Suprapubic skin (tissue), 4 donors: ENCODE measurements at places on chromosomes 2 and 18. TPM values are rescaled to one million over a fixed set of nuclear protein-coding genes. Genes with fewer than 3 reads are reported as not detected.

Gene SLC5A7
- total RNA-seq = not detected

Gene CD8B2
- total RNA-seq = not detected

Gene NRP2
- 8.9 TPM for total RNA-seq

Gene KCNG2
- not detected for total RNA-seq

Gene LINC00305
- not detected for total RNA-seq

Gene STPG4
- 1.4 TPM for total RNA-seq

Gene LPIN1
- 51.6 TPM for total RNA-seq

Gene MAP4K3
- total RNA-seq = 33.4 TPM

Gene NCKAP5
- total RNA-seq = 2.8 TPM

Gene ATP6V1C2
- total RNA-seq = 175 TPM

Gene CAPN14
- total RNA-seq = 0.70 TPM

Gene PRSS56
- not detected for total RNA-seq

Gene UGT1A5
- total RNA-seq = 1.5 TPM

Gene TANC1
- total RNA-seq = 69.8 TPM

Gene KCNK3
- not detected for total RNA-seq

GRCh38 chr2:107062599-107063220 is 176.7 kb upstream of the ST6GAL2 start:
- no peak overlapping the region for H3K27ac ChIP-seq
- DNase-seq = no peak
- no peaks in the 10 kb centered on the region for H3K36me3 ChIP-seq
- H3K27me3 ChIP-seq = no peaks in the 10 kb centered on the region
- H3K4me3 ChIP-seq = no peak overlapping the region

- no peaks in the 10 kb centered on the region for H3K36me3 ChIP-seq
- H3K4me1 ChIP-seq = no peaks in the 10 kb centered on the region
Measured at GRCh38 chr2:229740279-229740678, 25.9 kb upstream of the DNER start.

- no peak overlapping the region for H3K27ac ChIP-seq
- H3K27me3 ChIP-seq = peaks cover 18% of the 10 kb centered on the region
- no peak overlapping the region for H3K4me3 ChIP-seq
- no peak for DNase-seq
Measured at GRCh38 chr2:120524174-120524573, 178.2 kb downstream of the INHBB start.

DNA sequence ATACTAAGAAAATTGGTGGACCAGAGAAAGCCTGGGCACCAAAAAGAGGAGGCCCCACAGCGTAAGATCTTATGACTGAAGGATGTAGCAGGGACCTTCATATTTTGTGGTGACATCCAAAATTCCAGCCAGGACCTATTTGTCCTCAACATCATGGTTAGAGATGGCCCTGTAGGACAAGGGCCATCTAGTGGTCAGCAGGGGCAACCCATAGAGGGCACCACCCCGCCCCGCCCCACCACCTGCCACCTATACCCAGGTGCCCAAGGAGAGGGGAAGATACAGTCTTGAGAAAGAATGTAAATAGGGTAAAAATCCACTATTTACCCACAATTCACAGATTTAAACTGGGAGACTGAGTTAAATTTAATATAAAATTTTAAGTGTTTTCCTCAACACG is 59.6 kb upstream of the TMEM163 start:
- no peak overlapping the region for H3K27ac ChIP-seq
- H3K4me3 ChIP-seq = no peak overlapping the region
- no peaks in the 10 kb centered on the region for H3K27me3 ChIP-seq
- H3K4me1 ChIP-seq = no peaks in the 10 kb centered on the region

DNA sequence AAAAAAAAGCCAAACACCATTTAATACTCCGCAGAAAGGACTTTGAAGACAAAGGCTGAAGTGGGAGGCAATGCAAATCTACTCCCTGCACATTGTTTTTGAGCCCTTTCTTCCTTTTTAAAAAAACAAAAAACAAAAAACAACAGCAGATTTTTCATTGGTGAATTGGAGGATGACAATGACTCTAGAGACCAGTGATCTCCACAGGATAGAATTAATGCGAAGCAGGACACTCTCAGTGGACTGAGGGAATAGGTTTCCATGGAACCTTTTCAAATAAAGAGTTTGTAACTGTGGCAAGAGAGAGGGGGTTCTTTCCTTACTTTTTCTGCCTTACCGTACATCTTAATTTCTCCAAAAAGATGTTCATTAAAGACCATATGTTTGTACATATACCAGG is 371.0 kb downstream of the MEIS1 start:
- H3K27me3 ChIP-seq = no peaks in the 10 kb centered on the region
- no peak overlapping the region for H3K27ac ChIP-seq
- no peak overlapping the region for H3K4me3 ChIP-seq
- no peak for DNase-seq

- peak within 1 kb of the TSS; percentile 45 for H3K4me3 ChIP-seq
- peaks cover 27% of the 10 kb centered on the region for H3K27me3 ChIP-seq
- H3K27ac ChIP-seq = no peak within 1 kb of the TSS
- peak; percentile 64 for DNase-seq
Measured at GRCh38 chr2:164954954-164955701, at the start of gene SLC38A11. TSS of gene SLC38A11 (minus strand) at chr2:164955525. CDS start at chr2:164955247, 278 bp downstream.

DNA sequence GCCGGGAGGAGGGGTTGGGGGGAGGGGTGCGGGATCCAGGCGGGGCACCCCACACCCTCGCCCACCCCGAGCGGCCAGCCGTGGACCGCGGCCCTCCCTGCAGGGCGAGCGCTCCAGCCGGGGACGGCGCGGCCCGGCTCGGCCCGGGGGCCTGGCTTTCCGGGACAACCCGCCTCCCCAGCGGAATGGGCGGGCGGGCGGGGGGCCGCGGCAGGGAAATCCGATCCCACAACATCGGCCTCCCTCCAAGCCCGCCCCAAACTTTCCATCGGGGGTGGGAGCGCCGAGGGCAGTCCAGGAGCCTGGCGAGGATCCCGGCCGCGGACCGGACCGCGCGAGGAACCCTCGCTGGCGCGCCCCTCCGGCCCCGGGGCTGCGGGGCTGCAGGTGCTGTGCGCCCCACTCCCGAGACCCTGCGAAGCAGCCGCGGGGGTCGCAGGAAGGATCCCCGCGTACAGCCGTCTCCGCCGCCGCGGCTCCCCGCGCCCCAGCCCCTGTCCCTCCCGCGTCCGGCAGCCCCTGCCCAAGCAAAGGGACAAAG is 529 bp downstream of the SEMA4C start:
- peak overlapping the region; percentile 98 for H3K27ac ChIP-seq
- H3K4me1 ChIP-seq = peaks cover 60% of the 10 kb centered on the region
- H3K36me3 ChIP-seq = peaks cover 21% of the 10 kb centered on the region
- peak overlapping the region; percentile 99 for H3K4me3 ChIP-seq

DNA sequence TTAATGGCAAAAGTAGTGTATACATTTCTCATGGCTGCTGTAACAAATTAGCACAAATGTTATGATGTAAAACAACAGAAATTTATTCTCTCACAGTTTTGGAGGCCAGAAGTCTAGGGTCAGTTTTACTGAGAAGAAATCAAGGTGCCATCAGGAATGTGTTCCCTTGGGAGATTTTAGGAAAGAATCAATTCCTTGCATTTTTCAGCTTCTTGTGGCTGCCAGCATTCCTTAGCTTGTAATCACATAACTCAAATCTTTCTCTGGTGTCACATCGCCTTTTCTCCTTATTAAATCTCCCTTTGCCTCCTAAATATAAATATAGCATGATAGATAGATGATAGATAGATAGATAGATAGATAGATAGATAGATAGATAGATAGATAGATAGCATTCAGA is 307.0 kb upstream of the REG3G start:
- no peak for DNase-seq
- H3K4me3 ChIP-seq = no peak overlapping the region
- no peak overlapping the region for H3K27ac ChIP-seq
- H3K36me3 ChIP-seq = no peaks in the 10 kb centered on the region
- no peaks in the 10 kb centered on the region for H3K27me3 ChIP-seq
- H3K4me1 ChIP-seq = no peaks in the 10 kb centered on the region

DNA sequence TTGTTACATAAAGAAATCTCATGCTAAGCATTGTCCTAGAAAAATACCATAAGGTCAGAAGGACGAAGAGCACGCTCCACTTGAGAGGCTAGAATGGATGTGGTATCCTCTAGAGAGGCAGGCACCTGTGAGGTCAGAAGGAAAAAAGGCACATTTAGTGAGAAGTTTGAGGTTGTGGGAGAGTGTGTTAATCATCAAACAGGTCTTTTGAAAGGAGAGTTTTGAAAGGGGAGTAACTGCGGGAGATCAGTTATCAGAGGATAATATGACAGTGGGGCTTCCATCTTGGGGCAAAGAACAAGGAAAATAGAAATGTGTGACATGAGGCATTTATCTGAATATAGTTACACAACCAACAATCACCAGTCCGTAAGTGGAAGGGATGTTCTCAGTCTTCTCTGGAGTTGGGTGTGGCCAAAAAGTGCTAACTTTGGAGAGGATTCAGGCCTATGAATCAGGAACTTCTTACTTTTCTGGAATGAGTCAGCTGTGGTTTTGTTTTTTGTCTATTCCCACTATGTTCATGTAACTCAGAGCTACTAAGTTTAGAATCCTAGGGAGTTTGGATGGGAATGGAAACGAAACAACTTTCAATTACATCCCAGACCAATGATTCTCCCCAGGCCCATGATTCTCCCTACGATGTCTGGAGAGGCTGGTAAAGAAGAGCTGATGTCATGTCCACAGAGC is 451.4 kb upstream of the ST6GAL2 start:
- no peak overlapping the region for H3K4me3 ChIP-seq
- peaks cover 7% of the 10 kb centered on the region for H3K4me1 ChIP-seq
- H3K27ac ChIP-seq = peak overlapping the region; percentile 15
- no peaks in the 10 kb centered on the region for H3K36me3 ChIP-seq
- DNase-seq = no peak
- no peaks in the 10 kb centered on the region for H3K27me3 ChIP-seq

GRCh38 chr2:10911291-10912075 is at the start of gene KCNF1:
TSS of gene KCNF1 (plus strand) at chr2:10911934. CDS start at chr2:10912427, 493 bp downstream.
- peak within 1 kb of the TSS; percentile 44 for H3K4me3 ChIP-seq
- no peaks in the 10 kb centered on the region for H3K36me3 ChIP-seq
- H3K27ac ChIP-seq = no peak within 1 kb of the TSS
- peaks cover 10% of the 10 kb centered on the region for H3K4me1 ChIP-seq

GRCh38 chr2:174442546-174443510 is 44.0 kb downstream of the GPR155 start:
- no peak overlapping the region for H3K4me3 ChIP-seq
- H3K27me3 ChIP-seq = no peaks in the 10 kb centered on the region
- no peak for DNase-seq
- peaks cover 27% of the 10 kb centered on the region for H3K36me3 ChIP-seq
- H3K4me1 ChIP-seq = peaks cover 4% of the 10 kb centered on the region

DNA sequence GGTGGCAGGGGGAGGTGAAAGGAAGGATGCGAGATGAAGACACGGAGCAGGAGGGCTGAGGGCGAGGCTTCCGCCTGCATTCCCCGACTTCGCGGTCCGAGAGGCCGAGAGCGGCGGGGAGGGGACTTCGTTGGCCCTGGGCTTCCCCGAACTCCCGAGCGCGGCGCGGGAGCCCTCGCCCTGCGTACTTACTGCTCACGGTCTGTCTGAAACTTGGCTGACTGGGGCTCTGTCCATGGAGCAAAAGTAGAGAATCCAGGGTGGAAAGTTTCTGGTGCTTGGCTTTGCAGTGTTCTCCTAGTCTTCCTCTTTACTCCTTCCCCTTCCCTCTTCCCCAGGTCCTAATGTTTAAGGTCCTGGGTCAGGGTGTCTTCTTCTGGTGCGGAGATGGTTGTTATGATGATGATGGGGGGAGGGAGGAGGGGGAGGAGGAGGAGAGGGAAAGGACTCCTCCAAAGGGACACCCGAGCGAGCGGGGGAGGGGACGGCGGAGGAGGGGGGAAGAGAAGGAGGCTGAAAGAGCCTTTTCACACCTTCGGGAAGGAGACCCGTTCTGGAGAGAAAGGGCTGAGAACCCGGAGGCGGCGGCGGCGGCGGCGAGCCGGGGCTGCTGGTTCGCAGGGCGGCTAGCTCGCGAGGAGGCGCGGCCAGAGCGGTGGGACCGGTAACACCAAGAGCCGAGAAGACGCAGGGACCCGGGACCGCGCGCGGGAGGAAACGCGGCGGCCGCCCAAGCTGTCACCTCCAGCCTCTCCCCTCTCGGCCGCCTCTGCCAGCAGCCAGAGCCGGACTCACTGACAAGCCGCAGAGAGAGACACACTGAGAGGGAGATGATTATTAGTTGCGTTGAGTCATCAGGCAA is at the start of gene SATB2:
SATB2 (minus strand) TSS at position 793 of the 862 bp plus-strand sequence. CDS start 1,902 bp downstream, outside the sequence.
- H3K36me3 ChIP-seq = no peaks in the 10 kb centered on the region
- peak; percentile 84 for DNase-seq
- peaks cover 84% of the 10 kb centered on the region for H3K27me3 ChIP-seq
- H3K4me1 ChIP-seq = peaks cover 57% of the 10 kb centered on the region
- H3K4me3 ChIP-seq = peak within 1 kb of the TSS; percentile 77

DNA sequence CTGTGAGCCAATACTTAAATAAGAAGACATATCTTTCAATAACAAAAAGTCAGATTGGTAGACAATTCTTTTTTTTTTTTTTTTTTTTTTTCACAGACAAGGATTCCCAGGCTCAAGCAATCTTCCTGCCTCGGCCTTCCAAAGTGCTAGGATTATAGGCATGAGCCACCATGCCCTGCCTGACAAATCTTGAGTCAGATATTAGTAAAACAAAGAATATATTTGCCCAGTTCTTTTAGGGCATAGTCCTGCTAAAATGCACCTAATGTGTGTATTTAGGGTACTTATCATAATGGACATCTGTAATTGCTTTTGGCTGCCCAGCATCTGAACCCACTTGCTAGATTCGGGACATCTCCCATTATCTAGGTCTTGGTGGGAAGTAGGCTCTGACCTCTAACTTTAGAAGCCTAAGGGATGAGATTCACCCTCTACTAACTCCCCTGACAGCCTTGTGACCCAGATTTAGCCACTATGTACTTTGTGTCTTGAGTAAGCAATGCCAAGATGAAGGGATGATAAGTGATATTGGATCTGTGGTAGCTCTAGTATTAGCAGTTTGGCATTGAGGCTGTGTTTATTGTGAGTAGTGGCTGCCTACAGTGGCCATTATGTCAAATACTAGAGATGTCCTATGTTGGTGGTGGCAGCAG is 18.5 kb upstream of the PSME4 start:
- no peaks in the 10 kb centered on the region for H3K27me3 ChIP-seq
- H3K36me3 ChIP-seq = no peaks in the 10 kb centered on the region
- H3K4me3 ChIP-seq = no peak overlapping the region
- no peak for DNase-seq

GRCh38 chr2:78077633-78078032 is 555.5 kb upstream of the LRRTM4 start:
- DNase-seq = no peak
- no peak overlapping the region for H3K4me3 ChIP-seq
- H3K36me3 ChIP-seq = no peaks in the 10 kb centered on the region
- no peak overlapping the region for H3K27ac ChIP-seq
- H3K4me1 ChIP-seq = no peaks in the 10 kb centered on the region

- H3K4me1 ChIP-seq = no peaks in the 10 kb centered on the region
- no peaks in the 10 kb centered on the region for H3K36me3 ChIP-seq
- peaks cover 13% of the 10 kb centered on the region for H3K27me3 ChIP-seq
- no peak for DNase-seq
Measured at GRCh38 chr18:37450434-37451132, 115.0 kb downstream of the CELF4 start.

DNA sequence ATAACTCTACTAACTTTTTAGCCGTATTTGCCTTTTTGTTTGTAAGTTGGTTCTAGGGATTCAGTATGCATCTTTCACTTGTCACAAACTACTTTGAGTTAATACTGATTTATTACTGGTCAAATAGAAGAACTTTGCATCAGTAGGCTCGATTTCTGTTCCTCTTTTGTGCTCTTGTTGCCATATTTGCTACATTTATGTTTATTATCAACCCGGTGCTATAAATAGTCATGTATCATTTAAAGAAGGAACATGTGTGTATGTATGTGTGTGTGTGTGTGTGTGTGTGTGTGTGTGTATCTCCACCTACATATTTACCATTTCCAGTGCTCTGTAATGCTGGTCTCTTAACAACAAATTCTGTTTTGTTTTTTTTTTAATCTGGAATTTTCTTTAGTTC is 79.6 kb upstream of the B3GNT7 start:
- H3K27me3 ChIP-seq = no peaks in the 10 kb centered on the region
- no peak overlapping the region for H3K27ac ChIP-seq
- H3K4me1 ChIP-seq = no peaks in the 10 kb centered on the region
- H3K4me3 ChIP-seq = no peak overlapping the region
- no peak for DNase-seq
